ENCODE measurements at places on chromosomes 4 and X. TPM values are rescaled to one million over a fixed set of nuclear protein-coding genes. Genes with fewer than 3 reads are reported as not detected.
A peak's percentile ranks its signal among the peaks of the same experiment; 100 is the strongest.

DNA sequence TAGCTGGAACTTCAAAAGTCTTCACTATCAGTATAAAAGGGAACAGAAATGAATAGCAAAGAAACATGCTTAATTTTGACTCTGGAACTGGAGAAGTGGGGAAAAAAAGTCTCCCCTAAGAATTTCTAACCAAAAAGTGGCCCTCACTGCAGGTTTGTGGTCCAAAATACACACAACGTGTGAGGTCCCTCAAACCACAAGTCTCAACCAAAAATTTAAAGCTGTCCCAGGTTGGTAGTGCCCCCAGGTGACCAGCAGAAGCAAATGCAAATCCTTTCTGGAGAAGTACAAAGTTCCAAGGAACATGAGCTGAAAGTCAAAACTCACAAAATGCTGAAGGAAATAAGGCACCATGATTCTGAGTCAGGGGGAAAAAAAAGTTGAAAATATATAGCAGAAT, 23.6 kb upstream of the VAMP7 start:
- no peak for DNase-seq

GRCh38 chr4:2333916-2334644, 72.2 kb upstream of the MXD4 start:
- no peak for DNase-seq

DNA sequence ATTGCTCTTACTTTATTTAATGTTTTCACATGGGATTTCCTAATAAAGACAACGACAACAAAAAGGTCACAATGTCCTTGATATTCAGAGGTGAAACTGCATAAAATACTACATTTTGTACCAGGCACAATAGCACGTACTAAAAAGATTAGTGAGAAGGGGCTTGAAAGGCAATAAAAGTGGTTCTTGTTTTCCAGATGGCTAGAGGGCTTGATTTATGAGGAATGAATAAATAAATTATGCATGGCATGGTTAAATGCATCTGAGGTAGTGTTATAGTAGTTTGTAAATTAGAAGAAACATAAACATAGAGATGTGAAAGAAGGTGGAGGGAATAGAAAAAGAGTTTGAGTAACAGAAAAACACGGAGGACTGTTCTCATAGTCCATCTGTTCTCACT, 123.4 kb downstream of the CLCN5 start:
- DNase-seq = no peak

DNA sequence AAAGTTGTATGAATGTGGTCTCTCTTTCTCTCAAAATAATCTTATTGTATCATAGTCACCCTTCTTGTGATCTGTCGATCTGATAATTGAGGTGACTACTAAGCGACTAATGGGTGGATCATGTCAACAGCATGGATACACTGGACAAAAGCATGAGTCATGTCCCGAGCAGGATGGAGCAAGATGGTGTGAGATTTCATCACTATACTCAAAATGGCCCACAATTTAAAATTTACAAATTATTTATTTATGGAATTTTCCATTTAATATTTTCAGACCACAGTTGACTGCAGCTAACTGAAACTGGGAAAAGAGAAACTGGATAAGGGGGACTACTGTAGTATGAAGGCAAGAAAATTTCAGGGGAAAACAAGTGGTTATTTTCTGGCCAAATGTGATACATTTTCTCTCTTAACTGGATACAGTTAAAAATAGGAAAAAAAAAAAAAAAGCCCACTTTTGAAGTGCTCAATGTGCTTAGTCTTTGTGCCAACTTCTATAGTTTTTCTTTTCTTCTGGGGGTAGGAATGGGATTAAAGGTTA, 25.3 kb downstream of the FAM241A start:
- no peak for DNase-seq

DNA sequence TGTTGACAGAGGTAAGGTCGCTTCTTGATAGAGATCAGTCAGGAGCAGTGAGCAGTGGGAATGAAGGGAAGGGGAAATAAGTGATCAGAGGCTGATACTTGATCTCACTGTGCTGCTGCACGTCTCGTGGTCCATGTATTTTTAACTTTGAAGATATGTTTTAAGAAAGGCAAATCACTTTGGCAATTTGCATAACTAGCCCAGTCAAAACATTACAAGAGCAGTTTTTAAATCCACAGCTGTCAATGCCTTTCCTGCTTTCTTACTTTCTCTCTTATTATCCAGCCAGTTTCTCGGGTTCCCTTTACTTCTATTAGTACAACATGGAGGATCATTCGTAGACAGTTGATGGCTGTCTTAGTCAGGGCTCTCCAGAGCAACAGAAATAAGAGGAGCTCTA, 472.8 kb downstream of the TMA16 start:
- DNase-seq = no peak

UNC5C gene
- 4.6 TPM for total RNA-seq

SMIM31 gene
- total RNA-seq = 11.0 TPM

DNA sequence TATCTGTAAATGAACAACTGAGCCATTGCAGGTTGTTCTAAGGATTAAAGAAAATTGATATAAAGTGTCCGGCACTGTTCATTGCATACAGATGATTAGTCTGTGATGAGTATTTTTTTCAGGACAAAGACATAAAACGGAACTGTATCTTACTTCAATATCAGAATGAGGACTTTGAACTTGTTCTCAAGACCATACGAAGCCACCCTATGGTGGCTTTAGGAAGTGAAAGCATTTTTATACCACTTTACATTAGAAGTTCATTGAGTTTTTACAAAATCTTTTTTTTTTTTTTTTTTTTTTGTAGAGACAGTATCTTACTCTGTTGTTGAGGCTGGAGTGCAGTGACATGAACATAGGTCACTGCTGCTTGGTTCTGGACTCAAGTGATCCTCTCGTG, 45.2 kb upstream of the TRIM2 start:
- DNase-seq = no peak

DNA sequence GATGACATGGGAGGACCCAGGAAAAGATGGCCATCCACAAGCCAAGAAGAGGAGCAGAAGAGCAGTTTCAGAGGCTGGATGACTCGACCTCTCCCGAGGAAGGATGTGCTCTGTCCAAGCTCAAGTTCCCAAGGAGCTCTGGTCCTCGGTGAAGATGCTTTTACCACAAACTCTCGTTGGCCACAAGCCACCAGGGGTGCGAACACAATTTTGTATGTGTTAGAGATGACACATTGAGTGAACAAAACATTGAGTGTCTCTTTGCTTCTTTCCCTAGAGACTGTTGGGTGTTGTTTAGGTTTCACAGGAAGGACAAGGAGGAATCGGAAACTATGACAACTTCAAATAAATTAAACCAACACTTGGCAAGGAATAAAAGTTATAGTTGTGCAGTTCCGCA, 26.3 kb downstream of the FGFBP1 start:
- no peak for DNase-seq

GRCh38 chr4:128378668-128379067, 91.1 kb upstream of the PGRMC2 start:
- no peak for DNase-seq

- peak; percentile 57 for DNase-seq
Observed at GRCh38 chrX:66200855-66201795, 37.1 kb downstream of the HEPH start.

HDX gene
- total RNA-seq = 2.0 TPM

CD40LG gene
- total RNA-seq = 0.22 TPM

DNA sequence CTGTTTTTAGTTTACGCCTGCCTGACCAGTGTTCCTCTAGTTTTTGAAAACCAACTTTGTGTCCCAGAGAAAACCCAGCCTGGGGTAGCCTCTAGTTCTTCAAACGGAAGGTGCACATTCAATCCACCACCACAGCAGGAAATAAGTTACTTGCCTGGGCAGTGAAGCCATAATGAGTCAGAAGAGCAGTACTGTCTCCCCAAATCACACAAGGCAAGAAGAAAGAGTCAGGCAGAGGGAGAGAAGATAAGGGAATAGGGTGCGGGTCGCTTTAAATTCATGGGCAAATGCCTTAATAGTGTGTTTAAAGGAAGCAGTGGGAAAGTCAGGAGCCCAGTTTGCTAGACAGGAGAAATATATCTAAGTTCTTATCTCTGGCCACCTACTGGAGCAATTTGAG, 333.8 kb upstream of the GRIA3 start:
- DNase-seq = no peak

GRCh38 chrX:150704030-150704613, 10.9 kb downstream of the MTMR1 start:
- no peak for DNase-seq

DNA sequence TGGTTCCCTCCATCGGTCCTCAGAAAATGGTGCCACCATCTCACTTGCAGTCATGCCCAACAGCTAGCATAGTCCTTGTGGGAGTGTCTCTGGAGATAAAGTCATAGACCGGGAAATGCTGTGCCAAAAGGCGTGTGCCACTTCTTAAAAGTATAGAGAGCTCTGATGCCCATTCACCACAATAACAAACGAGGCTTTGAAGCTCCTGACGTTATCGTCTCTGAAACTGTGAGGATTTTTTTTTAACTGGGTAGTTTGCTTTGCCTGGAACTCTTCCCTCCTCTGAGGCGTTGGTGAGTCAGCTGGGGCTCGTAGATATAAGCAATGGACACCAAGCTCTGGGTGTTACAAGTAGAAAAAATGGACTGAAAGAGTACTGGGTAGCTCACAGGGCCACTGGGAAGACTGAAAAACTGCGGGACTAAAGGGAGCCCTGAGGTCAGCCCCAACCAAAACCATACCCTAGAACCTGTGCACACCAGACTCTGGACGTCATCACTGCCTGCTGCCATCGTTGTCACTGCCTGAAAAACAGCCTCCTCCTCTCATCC, 89.4 kb upstream of the TRIM2 start:
- peak; percentile 15 for DNase-seq

DNA sequence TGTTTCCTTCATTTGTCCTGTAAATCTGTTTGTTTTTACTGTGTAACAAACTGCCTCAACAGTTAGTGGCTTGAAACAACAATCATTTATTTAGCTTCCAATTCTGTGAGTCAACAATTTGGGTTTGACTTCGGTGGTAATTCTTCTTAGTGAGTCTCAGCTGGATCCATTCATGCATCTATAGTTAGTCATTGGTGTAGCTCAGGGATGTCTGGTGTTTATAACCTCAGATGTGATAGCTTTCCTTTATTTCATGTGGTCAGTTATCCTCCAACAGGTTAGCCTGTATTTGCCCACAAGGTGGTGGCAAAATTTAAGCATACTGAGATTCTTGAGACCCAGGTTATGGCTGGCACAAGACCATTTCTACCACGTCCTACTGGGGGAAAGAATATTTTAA, 1267.2 kb downstream of the RAPGEF2 start:
- no peak for DNase-seq

DNA sequence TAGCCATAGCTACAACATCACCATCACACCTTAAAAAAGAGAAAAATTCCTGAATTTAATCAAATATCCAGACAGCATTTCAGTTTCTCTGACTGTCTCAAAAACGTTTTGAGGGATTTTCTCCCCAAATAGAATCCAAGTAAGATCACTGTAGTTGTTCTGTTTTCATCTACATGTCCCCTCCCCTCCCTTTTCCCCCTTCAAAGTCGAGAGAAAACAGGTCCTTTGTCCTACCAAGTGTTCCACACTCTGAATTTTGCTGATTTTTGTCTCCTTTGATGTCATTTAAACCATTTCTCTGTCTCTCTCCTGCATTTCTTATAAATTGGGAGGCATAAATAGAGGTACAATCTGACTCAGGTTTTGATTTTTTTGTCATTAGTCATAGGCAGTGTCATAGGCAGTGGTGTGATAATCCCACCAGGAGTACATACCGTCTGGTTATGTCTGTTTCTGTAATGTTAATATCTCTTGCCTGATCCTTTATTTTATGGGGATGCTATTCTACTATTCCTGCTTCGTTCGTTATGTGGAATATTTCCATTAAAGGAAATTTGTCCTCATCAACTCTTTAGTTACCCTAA, 348.6 kb downstream of the PTTG2 start:
- DNase-seq = no peak

GRCh38 chrX:79167462-79167861, 23.0 kb downstream of the GPR174 start:
- DNase-seq = no peak

DNA sequence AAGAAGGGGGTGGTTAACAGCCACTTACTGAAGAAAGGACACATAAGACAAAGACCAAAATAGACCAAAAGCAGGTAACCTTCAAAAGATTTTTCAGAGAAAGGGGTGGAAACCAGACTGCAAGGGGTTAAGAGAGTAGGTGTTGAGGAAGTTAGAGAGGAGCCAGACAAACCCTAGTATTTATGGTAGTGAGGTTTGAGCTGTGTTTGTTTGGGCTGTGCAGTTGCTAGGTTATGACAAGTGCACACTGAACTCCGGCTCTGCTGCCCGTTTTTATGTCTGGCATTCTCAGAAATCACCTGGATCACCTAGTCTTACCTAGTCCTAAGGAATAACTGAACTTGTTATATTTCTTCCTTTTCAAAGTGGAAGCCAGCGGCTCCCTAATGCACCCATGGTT, 22.9 kb upstream of the G3BP2 start:
- DNase-seq = peak; percentile 76

DNA sequence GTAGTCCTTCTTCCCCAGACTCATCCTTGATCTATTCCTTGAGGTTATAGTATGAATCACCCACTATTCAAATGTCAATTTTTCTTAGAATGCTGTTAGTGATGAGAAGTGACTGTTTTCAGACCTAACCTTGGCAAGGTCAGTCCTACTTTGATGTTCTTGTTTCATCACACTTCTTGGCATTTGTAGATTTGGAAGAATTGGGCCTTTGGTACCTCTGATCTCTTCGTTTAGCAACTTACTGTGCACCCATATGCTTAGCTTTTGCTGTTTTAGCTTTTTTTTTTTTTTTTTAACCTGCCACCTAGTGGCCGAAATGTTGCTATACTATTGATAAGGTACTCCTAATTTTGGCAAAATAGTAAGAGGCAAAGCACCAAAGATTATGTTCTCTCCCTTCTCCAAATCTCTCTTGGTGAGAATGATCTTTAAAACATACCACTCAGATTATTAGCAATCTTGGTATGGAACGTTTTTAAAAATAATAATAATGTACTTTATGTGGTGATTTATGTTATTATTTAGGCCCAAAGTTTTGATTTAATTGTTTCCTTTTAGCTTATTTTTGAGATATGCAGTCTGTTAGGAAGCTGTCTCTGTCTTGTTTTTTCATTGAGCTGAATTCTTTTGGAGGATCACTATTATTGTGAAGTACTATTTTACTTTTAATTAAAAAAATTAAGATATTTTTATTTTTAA, 16.6 kb downstream of the DCK start:
- DNase-seq = no peak

CWH43 gene
- total RNA-seq = 39.8 TPM

DNA sequence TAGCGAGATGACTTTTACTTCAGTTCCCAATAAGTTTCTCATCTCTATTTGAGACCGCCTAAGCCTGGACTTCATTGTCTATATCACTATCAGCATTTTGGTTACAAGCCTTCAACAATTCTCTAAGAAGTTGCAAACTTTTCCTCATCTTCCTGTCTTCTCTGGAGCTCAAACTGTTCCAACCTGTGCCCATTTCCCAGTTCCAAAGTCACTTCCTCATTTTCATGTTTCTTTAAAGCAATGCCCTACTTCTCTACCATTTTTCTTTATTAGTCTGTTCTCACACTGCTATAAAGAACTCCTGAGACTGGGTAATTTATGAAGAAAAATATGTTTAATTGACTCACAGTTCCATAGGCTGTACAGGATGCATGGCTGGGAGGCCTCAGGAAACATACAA, 251.9 kb downstream of the TECRL start:
- DNase-seq = no peak

CUL4B gene
- total RNA-seq = 27.4 TPM

- DNase-seq = no peak
Observed at GRCh38 chrX:367866-368265, 18.8 kb downstream of the PPP2R3B start.

GRCh38 chr4:184599492-184600135, 49.6 kb downstream of the CASP3 start:
- no peak for DNase-seq
